ENCODE measurements at places on chromosomes 6 and 20. TPM values are rescaled to one million over a fixed set of nuclear protein-coding genes. Genes with fewer than 3 reads are reported as not detected.

Gene DSN1
- total RNA-seq, result 29.1 TPM

Gene APMAP
- total RNA-seq, result 88.6 TPM

Gene LY6G6C
- total RNA-seq, result 1.2 TPM

Gene PRDM13
- 0.14 TPM for total RNA-seq
